ENCODE measurements at places on chromosomes 2 and 18.

DNA sequence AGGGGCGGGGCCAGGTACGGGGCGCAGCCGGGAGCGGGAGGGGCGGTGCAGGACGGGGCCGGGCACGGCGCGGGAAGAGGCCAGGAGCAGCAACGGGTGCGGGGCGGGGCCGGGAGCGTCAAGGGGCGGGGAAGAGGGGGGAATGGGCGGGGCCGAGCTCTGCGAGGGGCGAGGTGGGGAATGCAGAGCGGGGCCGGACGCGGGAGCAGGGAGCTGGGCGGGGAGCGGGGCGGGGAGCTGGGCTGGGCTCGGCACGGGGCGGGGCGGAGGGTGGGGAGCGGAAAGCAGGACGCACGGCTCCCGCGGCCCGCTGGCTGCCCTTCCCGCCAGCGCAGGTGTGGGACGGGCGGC lies at the start of gene IMPA2:
IMPA2 (plus strand) TSS at position 316 of the 351 bp plus-strand sequence. CDS start 163 bp downstream, outside the sequence.
- DNase-seq, result no peak

DNA sequence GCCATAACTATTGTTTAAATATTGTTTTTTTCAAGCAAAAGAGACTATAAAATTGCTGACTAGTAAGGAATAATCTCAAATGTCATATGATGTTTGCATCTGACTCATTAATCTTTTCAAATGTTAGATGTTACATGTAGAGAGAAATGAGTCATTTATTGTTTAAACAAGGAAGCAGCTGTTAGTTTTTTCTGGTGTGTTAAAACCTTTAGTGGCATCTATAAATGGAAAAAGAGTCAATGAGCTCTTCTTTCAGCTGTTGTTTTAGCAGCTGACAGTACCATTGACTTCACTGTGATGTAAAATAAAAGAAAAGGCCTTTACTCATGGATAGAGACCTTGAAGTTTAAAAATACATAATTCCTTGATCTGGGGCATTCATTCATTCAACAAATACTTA lies 1.8 kb upstream of the KLHL41 start:
- DNase-seq, result peak; percentile 42

DNA sequence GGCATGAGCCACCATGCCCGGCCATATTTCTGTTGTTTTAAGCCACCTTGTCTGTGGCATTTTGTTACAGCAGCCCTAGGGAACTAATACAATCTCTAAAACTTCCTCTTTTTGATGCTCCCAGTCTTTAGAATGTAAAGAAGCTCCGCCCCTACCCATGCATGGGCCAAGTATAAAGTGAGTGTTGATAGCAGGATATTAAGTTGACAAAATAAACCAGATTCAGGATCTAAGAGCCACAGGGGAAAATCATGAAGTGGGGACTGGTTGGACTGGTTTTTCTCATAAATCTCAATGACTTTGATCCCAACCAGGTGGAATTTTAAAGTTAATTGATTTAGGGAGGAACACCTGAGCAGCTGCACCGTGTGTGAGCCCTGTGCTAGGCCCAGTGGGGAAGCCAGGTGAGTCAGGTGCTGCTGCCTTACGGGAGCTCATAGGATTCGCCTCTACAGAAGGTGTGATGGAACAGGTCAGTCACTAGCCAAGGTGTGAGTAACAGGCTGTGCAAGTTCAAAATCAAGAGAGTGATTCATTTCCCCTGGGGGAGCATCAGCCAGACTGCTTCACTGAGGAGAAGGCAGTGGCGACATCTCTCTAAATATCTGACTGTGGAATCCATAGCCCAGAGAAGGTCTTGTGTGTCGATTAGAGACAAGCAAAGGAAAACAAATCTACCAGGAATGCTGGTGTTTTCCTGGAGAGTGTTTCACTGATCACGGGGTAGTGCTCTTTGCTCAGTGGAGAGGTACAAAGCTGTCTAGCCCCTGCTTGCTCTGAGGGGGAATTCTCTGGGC lies 63.0 kb upstream of the MSH2 start:
- DNase-seq, result peak; percentile 65

- no peak for DNase-seq
Observed at GRCh38 chr2:143842836-143843235, 677.1 kb downstream of the ZEB2 start.

DNA sequence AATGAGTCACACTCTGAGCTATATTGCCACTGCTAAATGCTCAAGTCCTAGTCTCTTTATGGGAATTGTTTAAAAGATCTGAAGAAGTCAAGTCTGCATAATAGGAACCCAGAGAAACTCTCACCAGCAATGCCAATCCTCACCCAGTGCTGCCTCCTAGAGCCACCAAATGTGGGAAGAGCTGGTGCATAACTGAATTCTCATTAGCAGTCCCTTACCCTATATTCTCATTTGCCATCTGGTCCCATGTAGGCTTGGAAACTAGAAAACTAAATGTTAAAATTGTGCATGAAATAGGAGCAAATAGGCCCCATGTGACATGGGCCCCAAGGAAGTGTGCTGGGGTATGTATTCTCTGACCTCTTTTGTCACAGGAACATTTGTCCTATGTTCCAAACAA lies 224.4 kb upstream of the SMAD2 start:
- DNase-seq, result no peak

DNA sequence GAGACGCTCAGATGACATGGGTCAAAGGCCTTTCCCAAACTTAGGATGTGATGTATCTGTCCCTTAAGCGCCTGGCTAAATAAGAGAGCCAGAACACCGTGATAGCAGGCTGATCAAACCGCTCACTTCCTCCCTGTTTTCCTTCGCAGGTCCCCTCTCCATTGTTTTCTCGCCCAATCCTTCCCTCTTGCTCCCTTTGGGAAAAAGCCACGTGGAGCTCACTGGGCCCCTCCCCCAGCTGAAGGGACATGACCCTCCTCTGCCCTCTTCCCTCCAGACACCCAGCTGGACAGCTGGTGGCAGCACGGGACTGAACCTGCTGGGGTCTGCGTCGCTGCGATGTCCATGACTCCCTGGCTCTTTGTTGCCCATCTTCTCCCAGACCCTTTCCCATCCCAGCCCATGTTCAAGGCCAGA lies 201.7 kb downstream of the TNS1 start:
- no peak for DNase-seq

GRCh38 chr18:58605027-58606020 lies 23.6 kb downstream of the ALPK2 start:
- peak; percentile 80 for DNase-seq

GRCh38 chr2:235514627-235515363 lies 21.0 kb downstream of the AGAP1 start:
- no peak for DNase-seq

DNA sequence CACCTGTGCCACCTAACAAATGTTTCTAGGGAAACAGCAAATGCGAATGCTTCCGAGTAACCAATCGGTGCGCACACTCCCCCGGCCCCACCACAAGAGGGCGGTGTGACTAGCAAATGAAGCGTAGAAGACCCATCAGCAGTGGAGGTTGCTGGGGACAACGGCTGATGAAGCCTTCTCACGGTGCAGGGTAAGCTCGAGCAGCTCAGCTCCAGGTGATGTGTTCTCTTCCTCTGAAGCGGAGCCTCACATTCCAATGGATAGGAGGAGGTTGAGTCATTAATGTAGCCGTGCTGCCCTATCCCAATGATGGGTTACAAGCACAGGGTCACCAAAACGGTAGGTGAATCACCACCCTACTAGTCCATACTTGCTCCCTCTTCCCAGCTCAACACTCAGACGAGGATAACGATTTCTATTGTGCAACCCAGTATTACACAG lies 127.6 kb upstream of the TWIST2 start:
- DNase-seq, result peak; percentile 53

DNA sequence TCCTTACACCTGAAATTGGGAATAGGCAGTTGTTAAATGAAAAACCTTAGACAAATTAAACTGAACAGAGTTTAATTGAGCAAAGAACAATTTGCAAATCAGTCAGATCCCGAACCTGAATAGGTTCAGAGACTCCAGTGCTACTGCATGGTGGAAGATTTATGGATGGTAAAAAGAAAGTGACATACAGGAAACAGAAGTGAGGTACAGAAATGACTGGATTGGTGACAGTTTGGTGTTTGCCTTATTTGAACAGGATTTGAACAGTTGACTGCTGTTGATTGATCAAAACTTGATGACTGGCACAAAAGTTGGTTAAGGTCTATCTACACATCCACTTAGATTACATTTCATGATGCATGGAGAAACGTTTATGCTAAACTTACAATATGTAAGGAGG lies 248.8 kb downstream of the HNMT start:
- no peak for DNase-seq

GRCh38 chr2:38376346-38377049 lies 575 bp downstream of the ATL2 start:
- peak; percentile 68 for DNase-seq

GRCh38 chr2:235851828-235852525 lies 316.2 kb downstream of the GBX2 start:
- DNase-seq, result no peak

DNA sequence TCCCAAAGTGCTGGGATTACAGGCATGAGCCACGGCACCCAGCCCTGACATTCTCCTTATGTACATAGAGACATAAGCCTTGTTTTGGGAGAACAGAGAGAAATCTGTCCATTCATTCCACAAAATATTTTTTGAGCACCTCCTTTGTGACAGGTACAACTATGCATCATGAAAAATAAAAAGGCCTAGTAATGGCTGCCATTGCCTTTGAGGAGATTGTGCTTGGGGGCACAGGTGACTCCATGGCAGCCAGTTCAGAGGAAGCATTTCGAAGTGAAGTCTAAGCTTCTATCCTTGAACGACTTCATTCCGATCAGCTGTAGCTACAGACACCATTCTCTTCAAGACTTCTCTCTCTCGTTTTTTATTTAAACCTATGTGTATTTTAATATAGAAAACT lies 10.5 kb upstream of the MYCN start:
- DNase-seq, result no peak

GRCh38 chr2:125168442-125168841 lies 1143.4 kb downstream of the CNTNAP5 start:
- DNase-seq, result no peak

- no peak for DNase-seq
Observed at GRCh38 chr2:104584393-104584792, 269.5 kb upstream of the POU3F3 start.

DNA sequence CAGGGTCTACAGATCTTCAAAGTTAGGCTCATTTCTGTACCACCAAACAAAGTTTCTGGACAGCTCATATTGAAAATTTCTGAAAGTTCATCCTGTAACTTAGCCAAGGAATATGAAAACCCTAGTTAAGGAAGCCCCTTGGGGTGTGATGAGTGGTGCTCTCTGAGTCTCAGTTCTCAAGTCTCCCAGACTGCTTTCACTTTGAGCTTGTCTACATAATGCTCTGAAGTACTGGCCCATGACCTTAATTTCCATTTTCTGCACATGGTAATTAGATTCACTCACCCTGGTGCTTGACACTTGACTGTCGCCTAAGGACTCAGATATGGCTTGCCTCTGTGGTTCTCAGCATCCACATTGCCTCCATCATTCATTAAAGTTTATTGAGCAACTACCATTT lies 51.7 kb upstream of the SATB2 start:
- no peak for DNase-seq

GRCh38 chr2:20409039-20409438 lies 37.8 kb upstream of the RHOB start:
- DNase-seq, result no peak

DNA sequence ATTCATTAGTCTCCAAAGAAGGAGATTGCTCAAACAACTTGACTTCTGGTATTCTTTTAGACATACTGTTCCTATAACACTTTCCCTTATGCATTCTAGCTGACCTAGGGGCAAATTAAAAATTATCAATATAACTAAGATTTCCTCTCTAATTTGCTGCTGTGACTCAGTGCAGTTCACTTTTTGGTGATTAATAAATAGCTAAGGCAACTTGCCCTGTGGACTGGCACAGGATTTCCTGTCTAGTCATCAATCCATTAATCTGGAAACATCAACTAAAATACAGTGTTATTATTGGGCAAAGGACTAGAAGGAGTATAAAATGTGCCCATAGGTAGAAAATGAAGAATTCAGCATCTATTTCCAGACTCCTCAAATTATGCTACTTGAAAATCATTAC lies 83.5 kb upstream of the SERPINE2 start:
- peak; percentile 19 for DNase-seq

DNA sequence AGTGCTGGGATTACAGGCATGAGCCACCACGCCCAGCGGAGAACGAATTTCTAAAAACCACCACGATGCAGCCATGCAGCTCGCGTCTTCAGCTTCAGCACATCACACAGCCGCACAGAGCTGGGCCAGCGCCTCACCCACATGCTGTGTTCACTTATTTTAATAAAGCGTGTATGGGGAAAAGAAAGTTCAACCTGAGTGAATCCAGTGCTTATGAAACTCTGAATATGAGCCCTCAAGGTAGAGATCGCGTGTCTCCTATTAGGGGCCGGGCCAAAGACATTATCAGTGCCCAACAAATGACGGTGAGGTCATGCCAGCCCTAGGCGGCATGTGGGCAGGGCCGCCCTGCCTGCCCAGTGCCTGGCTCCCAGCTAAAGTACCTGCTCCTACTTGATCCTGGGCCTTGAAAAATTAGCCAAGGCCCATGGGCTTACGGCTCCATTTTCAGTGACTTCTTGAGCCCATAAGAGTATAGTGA lies 44.3 kb downstream of the SPRED2 start:
- no peak for DNase-seq

DNA sequence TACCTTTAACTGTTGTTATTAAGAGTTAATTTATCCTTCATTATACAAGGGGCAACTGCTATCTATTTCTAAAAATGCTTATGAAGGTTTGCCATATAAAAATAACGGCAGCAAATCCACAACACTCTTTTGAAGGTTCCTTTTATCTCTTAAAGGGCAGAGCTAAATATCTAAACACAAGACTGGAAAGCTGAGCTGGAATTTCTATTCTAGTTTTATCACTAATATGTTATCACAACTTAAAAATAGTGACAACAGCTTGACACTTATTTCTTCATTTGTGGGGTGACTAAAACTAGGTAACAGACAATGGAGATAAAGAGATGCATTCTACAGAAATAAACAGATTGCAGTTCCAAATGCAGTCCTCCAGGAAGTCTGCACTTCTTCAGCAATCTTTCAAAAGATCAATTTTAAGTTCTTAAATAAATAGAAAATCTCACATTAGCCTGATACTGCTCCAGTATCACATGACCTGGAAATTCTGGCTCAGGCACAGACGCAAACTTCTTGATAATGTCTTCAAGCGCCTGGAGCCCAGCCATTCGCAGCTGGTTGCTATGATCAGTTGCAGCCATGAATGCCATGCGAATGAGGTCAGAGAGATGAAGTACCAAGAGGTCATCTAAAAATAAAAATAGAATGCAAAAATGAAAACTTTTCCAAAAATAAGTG lies 54.0 kb upstream of the STRN start:
- DNase-seq, result peak; percentile 84

- no peak for DNase-seq
Observed at GRCh38 chr2:235052514-235053354, 100.9 kb downstream of the SH3BP4 start.

All from EL (cell line).